Ovary (tissue), 10 donors: ENCODE measurements at places on chromosomes 16 and 17. TPM values are rescaled to one million over a fixed set of nuclear protein-coding genes. Genes with fewer than 3 reads are reported as not detected.

DNA sequence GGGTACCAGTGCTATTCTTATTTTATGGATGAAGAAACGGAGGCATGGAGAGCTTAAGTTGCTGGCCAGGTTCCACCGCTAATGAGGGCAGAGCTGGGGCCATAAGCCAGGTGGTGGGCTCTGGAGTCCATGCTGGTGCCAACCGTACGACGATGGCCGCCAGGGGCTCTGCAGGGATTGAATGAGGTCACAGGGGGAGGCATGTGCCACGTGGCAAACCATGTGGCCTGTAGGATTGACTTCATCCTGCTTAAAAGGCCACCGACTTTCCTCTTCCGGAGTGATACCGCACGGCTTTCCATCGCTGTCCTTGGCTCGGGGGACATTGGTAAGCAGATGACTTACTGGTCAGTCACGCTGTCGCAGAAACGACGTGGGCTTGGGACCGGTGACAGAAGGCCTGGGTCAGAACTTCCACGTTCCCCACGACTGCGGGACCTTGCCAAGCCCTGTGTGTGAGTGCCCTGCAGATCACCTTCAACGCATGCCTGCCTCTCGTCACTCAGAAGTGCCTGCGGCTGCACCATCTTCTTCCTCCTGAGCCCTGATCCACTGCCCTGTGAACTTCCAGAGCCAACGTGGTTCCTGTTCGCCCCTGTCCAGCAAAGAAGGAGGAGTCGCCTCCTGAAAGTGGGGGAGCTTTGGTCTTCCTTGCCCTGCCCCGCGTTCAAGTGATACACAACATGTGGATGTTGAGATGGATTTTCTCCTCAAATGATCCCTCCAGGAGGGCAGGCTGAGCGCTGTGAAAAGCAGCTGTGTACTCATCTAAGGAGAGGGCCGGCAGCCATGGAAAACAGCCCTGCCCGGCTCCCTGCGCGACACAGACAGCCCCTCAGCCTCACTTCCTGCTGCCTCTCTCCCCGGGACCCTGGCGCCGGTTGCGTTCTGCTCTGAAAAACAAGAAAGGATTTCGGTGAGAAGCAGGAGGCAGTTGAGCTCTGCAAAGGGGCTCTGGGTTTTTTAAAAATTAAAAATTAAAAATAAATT is 176.7 kb downstream of the C16orf95 start:
- no peak for DNase-seq
- no peaks in the 10 kb centered on the region for H3K36me3 ChIP-seq
- H3K27me3 ChIP-seq: no peaks in the 10 kb centered on the region
- H3K27ac ChIP-seq: no peak overlapping the region
- no peaks in the 10 kb centered on the region for H3K4me1 ChIP-seq

GRCh38 chr16:48556913-48557351 is 53.0 kb downstream of the N4BP1 start:
- no peaks in the 10 kb centered on the region for H3K36me3 ChIP-seq
- no peaks in the 10 kb centered on the region for H3K27me3 ChIP-seq
- no peak overlapping the region for H3K27ac ChIP-seq
- H3K4me3 ChIP-seq: no peak overlapping the region

GRCh38 chr17:75067856-75068255 is 19.9 kb upstream of the SLC16A5 start:
- no peak for DNase-seq
- H3K4me1 ChIP-seq: no peaks in the 10 kb centered on the region
- H3K36me3 ChIP-seq: no peaks in the 10 kb centered on the region
- no peaks in the 10 kb centered on the region for H3K27me3 ChIP-seq
- H3K27ac ChIP-seq: no peak overlapping the region

GRCh38 chr16:67423611-67424260 is 7.2 kb upstream of the HSD11B2 start:
- H3K4me1 ChIP-seq: no peaks in the 10 kb centered on the region
- DNase-seq: no peak
- no peaks in the 10 kb centered on the region for H3K27me3 ChIP-seq
- H3K27ac ChIP-seq: no peak overlapping the region
- H3K36me3 ChIP-seq: no peaks in the 10 kb centered on the region

DNA sequence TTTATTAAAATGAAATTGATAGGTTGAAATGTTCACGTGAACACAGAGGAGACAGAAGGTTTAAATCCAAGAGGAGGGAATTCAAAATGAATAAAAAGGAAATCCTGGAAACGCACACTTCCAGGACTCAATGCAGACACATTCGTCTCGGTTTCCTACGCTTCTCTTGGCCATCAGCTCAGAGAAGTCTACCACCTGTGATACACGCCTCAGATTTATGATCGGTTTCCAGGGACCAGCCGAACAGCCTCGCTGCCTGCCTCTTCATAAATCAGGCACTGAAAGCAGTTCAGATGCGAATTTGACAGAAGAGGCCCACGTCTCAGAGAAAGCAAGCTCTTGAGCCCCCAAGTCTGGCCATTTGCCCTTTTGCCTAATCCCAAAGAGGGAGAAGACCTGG is 125.5 kb upstream of the IRX3 start:
- no peaks in the 10 kb centered on the region for H3K4me1 ChIP-seq
- no peaks in the 10 kb centered on the region for H3K27me3 ChIP-seq
- H3K27ac ChIP-seq: no peak overlapping the region
- no peak overlapping the region for H3K4me3 ChIP-seq
- no peak for DNase-seq
- H3K36me3 ChIP-seq: no peaks in the 10 kb centered on the region

GRCh38 chr16:11494433-11494832 is 92.3 kb downstream of the LITAF start:
- peaks cover 20% of the 10 kb centered on the region for H3K4me1 ChIP-seq
- H3K36me3 ChIP-seq: no peaks in the 10 kb centered on the region
- H3K4me3 ChIP-seq: no peak overlapping the region

- H3K27ac ChIP-seq: no peak overlapping the region
- DNase-seq: no peak
- no peaks in the 10 kb centered on the region for H3K36me3 ChIP-seq
- peaks cover 3% of the 10 kb centered on the region for H3K4me1 ChIP-seq
- H3K4me3 ChIP-seq: no peak overlapping the region
These were observed 22.2 kb downstream of the CLTC start for GRCh38 chr17:59641799-59642484.

GRCh38 chr17:61456061-61456681 is 3.9 kb downstream of the TBX4 start:
- H3K27me3 ChIP-seq: no peaks in the 10 kb centered on the region
- H3K36me3 ChIP-seq: no peaks in the 10 kb centered on the region
- H3K4me3 ChIP-seq: no peak overlapping the region
- no peak overlapping the region for H3K27ac ChIP-seq
- peaks cover 3% of the 10 kb centered on the region for H3K4me1 ChIP-seq

DNA sequence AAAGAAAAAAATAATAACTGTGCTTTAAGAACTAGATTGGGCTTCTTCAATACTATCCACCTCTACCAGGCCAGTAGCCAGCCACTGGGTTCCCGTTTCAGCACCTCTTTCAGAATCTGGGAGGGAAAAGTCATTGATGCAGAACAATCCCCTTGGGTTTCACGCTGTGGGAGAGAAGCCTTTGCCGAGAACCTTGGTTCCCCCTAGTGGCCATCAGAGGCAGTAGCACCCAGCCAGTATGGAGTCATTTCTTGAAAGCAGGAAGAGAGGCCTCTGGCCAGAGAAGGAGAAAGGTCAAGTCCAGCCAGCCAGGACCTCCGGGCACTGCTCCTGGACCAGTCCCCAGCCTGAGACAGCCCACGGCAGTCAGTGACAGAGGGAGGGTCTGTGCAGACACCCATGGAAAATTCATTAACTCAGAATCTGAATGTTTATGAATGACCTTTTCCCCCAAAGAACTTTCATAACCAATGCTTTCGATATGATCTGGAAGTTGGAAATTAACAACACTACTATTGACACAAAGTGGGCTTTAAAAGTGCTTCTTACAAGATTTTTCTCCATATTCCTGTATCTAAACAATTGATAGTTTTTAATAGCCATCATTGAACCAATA is 51.2 kb upstream of the CDH5 start:
- H3K27me3 ChIP-seq: no peaks in the 10 kb centered on the region
- H3K36me3 ChIP-seq: no peaks in the 10 kb centered on the region
- H3K4me3 ChIP-seq: no peak overlapping the region
- no peaks in the 10 kb centered on the region for H3K4me1 ChIP-seq

GRCh38 chr16:65497571-65497970 is 375.7 kb upstream of the CDH11 start:
- H3K27me3 ChIP-seq: no peaks in the 10 kb centered on the region
- no peaks in the 10 kb centered on the region for H3K4me1 ChIP-seq
- DNase-seq: no peak
- no peak overlapping the region for H3K4me3 ChIP-seq
- no peak overlapping the region for H3K27ac ChIP-seq

- H3K27me3 ChIP-seq: no peaks in the 10 kb centered on the region
- DNase-seq: no peak
- H3K4me3 ChIP-seq: no peak overlapping the region
- no peaks in the 10 kb centered on the region for H3K4me1 ChIP-seq
- no peak overlapping the region for H3K27ac ChIP-seq
- no peaks in the 10 kb centered on the region for H3K36me3 ChIP-seq
These were observed 54.3 kb upstream of the MED13 start for GRCh38 chr17:62119373-62119772.

DNA sequence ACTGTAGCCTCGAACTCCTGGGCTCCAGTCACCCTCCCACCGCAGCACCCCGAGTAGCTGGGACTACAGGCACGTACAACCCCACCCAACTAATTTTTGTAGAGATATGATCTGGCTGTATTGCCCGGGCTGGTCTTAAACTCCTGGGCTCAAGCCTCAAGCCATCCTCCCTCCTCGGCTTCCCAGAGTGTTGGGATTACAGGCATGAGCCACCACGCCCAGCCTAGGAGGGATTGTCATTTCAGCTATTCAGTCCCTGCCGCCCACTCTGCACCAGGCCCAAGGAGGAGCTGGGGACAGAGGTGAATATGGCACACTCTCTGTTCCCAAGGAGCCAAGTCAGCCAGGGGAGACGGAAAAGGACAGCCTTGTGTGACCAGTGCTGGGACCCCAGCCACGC is 256.2 kb downstream of the PARN start:
- no peak overlapping the region for H3K27ac ChIP-seq
- peaks cover 7% of the 10 kb centered on the region for H3K4me1 ChIP-seq
- no peaks in the 10 kb centered on the region for H3K36me3 ChIP-seq
- DNase-seq: no peak

DNA sequence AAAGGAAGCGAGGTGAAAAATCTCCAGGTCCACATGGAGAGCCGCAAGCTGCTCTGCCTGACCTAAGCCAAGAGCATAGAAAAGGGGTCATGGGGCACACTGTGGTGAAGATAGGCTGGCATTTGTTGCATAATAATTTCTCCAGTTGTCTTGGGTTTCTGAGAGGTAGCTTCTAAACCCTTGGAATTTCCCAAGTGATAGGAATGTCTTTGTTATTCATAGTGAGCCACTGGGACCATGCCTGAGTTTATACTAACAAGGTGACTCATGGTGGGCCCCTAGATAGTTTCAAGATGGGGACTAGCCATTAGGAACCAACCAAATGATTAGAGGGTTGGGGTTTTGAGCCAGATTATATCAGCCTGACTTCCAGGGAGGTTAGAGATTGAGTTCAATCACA is 25.6 kb downstream of the SOST start:
- H3K4me3 ChIP-seq: no peak overlapping the region
- no peaks in the 10 kb centered on the region for H3K36me3 ChIP-seq
- H3K4me1 ChIP-seq: no peaks in the 10 kb centered on the region
- DNase-seq: no peak
- H3K27me3 ChIP-seq: no peaks in the 10 kb centered on the region

DNA sequence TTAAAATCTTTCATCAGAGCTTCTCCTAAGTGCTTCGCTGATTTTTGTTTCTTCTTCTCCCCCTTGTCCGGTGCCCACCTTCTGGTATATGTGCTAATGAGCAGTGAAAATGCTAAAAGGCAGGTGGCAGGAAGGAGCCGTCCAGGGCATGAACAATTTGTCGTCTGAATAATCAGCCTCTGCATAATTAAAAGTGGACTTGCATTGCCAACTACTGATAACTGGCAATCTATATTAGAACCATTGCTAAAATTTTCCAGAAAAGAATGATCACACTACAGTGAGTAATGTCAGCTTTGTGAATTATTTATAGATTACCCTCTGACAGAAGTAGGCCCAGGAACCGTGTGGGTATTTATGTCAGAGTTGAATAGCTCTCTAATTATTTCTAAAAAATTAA is 28.1 kb downstream of the SERPINF1 start:
- no peak overlapping the region for H3K4me3 ChIP-seq
- no peak for DNase-seq
- H3K27ac ChIP-seq: no peak overlapping the region
- no peaks in the 10 kb centered on the region for H3K27me3 ChIP-seq
- no peaks in the 10 kb centered on the region for H3K36me3 ChIP-seq
- peaks cover 5% of the 10 kb centered on the region for H3K4me1 ChIP-seq

- H3K36me3 ChIP-seq: no peaks in the 10 kb centered on the region
- H3K27me3 ChIP-seq: no peaks in the 10 kb centered on the region
- H3K27ac ChIP-seq: no peak overlapping the region
- no peak for DNase-seq
These were observed 1.3 kb downstream of the ERBB2 start for GRCh38 chr17:39701012-39701783.

DNA sequence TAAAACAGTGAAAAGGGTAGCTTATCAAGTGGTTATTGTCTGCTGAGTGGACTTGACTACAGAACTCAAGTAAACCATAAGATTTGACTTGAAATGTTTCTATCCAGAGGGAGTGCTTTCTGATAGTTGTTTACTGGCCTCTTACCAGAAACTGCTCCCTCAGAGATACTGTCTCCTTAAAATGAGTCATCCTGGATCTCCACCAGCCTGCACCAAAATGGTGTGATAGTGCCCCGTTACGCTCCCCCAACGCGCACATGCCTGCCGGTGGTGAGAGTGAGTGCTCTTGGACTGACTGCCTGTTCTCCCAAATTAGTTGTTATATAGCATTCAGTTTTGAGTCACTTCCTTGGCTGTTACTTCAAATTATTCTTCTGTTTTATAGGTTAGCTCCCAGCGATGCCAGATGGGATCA is 22.9 kb downstream of the PRCD start:
- no peak overlapping the region for H3K4me3 ChIP-seq
- DNase-seq: peak; percentile 75
- H3K4me1 ChIP-seq: peaks cover 24% of the 10 kb centered on the region
- no peaks in the 10 kb centered on the region for H3K27me3 ChIP-seq
- H3K27ac ChIP-seq: no peak overlapping the region

GRCh38 chr16:66290431-66290830 is 76.1 kb upstream of the CDH5 start:
- DNase-seq: no peak
- H3K27ac ChIP-seq: no peak overlapping the region
- no peaks in the 10 kb centered on the region for H3K27me3 ChIP-seq

GRCh38 chr17:13953841-13954240 is 115.5 kb upstream of the COX10 start:
- H3K27me3 ChIP-seq: no peaks in the 10 kb centered on the region
- no peak overlapping the region for H3K4me3 ChIP-seq
- H3K27ac ChIP-seq: no peak overlapping the region

- no peaks in the 10 kb centered on the region for H3K27me3 ChIP-seq
- no peaks in the 10 kb centered on the region for H3K36me3 ChIP-seq
- H3K4me1 ChIP-seq: peaks cover 8% of the 10 kb centered on the region
- H3K27ac ChIP-seq: no peak overlapping the region
- no peak overlapping the region for H3K4me3 ChIP-seq
These were observed 23.8 kb downstream of the DEXI start for GRCh38 chr16:10918294-10919002.

- no peak for DNase-seq
- no peak overlapping the region for H3K4me3 ChIP-seq
- no peak overlapping the region for H3K27ac ChIP-seq
- H3K36me3 ChIP-seq: no peaks in the 10 kb centered on the region
These were observed 116.6 kb downstream of the ZNF18 start for GRCh38 chr17:11880714-11881113.

MEIOC gene
- total RNA-seq: not detected

HSD11B2 gene
- 1.3 TPM for total RNA-seq

HAS3 gene
- total RNA-seq: 1.8 TPM

TNFSF13 gene
- total RNA-seq: 14.5 TPM

WWOX gene
- total RNA-seq: 35.0 TPM

ALOX12B gene
- total RNA-seq: not detected

TP53TG3D gene
- total RNA-seq: not detected

ADCY9 gene
- 10.7 TPM for total RNA-seq

TBC1D3D gene
- total RNA-seq: 0.33 TPM
